Pulmonary artery endothelial cell (primary cell): ENCODE measurements at places on chromosomes 1 and 21. TPM values are rescaled to one million over a fixed set of nuclear protein-coding genes. Genes with fewer than 3 reads are reported as not detected.

The ASCL5 gene
- total RNA-seq, result not detected in 2 replicates

The SERBP1 gene
- 349 and 471 TPM in 2 replicates for total RNA-seq

The PTPN22 gene
- total RNA-seq, result 0.63 and 3.2 TPM in 2 replicates

The UBASH3A gene
- not detected in 2 replicates for total RNA-seq

The MTX1 gene
- 45.1 and 54.2 TPM in 2 replicates for total RNA-seq
